Sciatic nerve (tissue), 2 donors: ENCODE measurements at places on chromosomes 12 and 14.
A peak's percentile ranks its signal among the peaks of the same experiment; 100 is the strongest.

DNA sequence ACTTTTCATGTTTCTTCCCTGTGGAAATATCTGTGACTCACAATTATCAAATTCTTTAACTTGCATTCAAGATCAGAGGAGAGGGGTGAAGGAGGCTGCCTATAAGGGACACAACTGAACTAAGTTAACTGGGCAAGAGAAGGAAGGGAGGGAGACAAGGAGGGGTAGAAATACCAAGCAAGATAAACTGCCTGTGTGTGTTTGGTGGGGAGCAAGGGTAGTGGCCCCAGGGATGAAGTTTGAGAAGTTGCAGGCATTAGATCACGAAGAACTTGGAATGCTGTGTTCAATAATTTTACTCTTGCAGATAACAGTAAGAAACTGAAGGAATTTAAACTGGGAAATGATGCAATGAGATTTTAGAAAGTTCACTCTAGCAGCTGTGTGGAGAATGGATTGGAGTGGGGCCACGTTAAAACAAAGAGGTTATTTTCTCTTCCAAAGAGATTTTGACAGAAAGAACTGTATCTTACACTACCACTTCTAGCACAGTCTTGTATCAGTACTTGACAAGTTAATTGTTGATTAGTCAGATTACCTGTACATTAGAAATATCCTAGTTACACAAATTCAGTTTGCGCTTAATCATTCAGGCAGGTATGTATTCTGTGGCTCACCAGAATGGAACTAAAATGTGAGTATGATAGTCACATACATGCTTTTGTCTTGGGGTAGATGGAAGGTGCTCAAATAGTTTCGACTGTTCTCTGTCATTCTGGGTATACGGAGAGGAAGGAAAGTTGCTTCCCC lies 7.4 kb downstream of the PKP2 start:
- no peak for DNase-seq

DNA sequence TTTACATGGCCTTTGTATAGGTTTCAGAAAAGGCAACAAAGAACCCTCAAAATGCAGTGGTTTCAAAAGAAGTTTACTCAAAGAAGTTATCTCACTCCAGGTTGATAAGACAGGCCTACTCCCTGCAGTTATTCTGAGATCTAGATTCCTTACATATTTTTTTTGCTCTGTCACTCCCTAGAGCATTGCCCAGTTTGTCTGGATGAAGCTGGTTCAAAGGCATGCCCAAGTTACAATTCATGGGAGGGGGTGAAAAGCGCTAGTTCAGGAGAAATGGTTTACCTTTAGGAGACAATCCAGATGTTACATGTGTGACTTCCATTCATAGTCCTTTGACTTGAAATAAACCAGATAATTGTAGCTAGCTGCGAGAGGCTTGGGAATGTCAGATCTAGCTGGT lies 115.0 kb downstream of the TPH2 start:
- DNase-seq: no peak

- DNase-seq: no peak
Observed at GRCh38 chr12:108117163-108117849, 11.8 kb upstream of the WSCD2 start.

- no peak for DNase-seq
Observed at GRCh38 chr12:53518381-53518780, 11.1 kb upstream of the NPFF start.

DNA sequence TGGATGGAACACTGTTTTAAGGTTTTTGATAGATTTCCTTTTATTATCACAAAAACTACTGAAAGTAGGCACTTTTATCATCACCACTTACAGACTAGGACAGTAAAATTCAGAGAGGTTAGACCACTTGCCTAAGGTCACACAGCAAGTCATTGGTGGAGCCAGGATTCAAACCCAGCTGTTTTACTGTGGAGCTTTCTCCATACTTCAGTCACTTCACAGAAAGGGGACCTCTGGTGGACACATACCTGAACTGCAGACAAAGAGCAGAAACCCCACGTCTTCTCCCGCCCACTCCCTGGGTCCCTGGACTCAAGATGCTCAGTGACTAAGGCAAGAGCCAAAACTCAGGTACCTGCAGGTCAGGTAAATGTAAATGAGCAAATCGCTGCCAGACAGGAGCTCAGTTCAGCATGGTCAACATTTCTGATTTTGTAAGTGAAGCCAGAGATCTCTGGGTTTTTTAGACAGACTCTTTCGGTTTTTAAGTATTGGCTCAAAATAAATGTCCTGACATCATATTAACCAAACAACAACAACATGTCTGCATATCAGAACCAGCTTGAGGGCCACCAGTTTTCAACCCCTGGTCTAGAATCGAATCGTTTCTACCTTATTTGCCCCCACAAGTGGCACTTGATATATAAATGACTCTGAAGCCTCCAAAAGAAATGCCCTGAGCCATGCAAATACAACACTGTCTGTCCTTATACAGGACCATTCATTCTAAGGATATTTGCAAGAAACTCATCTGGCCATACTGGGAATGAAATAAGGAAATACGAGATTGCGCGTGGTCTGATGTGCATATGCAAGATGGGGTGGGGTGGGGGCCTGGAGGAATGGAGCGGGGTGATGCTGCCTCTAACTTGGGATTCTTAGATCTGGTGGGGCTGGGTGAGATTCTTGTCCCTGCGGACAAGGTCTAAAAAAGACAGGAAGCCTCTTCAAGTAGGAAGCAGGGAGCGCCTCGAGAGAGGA lies 110.9 kb downstream of the KSR2 start:
- no peak for DNase-seq

DNA sequence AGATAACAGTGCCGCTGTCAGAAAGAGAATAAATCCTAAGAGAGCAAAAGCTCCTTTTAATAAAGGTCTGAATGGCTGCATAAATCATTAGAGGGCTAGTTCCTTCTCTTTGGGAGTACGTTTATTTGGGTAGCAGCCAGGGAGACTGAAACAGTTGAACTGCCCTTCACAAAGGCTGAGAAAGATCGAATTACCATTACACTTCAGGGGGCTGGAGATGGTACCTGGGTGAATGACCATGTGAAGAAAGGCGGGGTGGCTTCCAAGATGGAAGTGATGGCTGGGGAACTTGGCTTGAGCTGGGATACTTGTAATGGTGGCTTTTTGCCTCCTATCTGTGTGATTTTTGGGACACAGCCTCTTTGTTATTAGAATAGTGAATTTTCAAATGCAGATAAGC lies 1.7 kb upstream of the FGD4 start:
- DNase-seq: no peak

DNA sequence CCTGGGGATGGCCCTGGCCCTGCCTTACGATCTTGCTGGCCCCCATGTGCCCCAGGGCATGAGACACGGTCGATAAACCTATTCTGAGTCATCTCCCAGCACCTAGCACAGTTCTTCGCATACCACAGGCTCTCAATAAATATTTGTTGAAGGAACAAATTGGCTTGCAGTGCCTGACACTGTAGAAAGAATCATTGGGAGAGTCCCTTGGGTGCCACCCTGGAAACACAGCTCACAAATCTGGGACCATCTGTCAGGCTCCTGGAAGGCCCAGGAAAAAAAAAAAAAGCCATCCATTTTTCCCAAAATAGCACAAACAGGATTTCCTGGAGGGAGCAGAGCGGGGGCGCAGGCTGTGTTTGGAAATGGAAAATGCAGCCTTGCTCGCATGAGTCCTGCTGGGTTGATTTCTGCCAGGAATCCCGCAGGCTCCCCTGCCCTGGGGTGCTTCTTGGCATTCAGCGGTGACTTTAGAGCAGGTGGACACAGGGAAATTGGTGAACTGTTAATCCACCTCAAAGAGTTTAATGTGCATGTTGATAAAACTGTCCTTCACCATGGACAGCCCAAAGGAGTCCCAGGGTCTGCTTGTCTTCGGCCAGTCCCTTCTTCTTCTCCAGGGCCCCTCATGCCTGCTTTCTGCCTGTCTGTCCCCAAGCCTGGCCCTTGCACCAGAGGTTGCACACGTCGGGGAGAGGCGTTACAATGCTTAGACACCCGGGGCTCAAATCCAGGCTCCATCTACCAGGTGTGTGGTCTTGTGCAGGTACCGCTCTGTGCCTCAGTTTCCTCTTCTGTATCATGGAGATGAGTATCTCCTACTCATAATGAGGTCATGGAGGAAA lies 106.1 kb upstream of the RFLNA start:
- no peak for DNase-seq

DNA sequence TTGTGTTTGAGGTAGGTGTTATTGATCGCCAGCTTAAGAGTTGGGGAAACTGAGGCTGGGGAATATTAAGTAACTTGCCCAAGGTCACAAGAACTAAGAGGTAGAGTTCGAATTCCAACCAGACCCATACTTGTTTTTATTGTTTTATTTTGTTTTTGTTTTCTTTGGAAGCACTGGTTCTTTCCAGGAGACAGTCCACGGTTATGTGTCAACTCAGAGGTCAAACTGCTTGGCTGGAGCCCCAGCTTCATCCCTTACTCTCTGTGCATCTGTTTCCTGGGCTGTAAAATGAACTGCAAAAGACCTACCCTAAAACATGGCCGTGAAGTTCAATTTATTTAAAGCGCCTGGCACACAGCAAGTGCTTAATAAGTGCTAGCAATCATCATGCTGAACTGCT lies 74.4 kb upstream of the MAP1LC3B2 start:
- DNase-seq: peak; percentile 78

GRCh38 chr14:105904379-105904778 lies 378.0 kb downstream of the TMEM121 start:
- no peak for DNase-seq

DNA sequence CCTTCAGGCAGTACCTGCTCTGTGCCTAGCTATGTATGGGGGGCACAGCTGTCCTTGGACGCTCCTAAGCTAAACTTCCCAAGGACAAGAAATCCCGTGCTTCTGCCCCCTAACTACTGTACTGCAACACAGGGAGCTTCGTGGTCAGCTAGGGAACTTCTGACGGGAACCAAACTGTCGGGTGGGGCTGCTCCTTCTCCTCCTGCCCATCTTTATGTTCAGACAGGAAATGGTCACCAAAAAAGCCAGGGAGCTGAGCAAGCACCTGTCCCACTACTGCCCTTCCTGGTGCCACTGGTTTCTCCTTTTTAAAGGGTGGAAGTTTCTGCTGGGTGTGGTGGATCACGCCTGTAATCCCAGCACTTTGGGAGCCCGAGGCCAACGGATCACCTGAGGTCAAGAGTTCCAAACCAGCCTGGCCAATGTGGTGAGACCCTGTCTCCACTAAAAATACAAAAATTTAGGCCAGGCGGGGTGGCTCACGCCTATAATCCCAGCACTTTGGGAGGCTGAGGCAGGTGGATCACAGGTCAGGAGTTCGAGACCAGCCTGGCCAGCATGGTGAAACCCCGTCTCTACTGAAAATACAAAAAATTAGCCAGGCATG lies 26.6 kb downstream of the PXN start:
- DNase-seq: no peak

DNA sequence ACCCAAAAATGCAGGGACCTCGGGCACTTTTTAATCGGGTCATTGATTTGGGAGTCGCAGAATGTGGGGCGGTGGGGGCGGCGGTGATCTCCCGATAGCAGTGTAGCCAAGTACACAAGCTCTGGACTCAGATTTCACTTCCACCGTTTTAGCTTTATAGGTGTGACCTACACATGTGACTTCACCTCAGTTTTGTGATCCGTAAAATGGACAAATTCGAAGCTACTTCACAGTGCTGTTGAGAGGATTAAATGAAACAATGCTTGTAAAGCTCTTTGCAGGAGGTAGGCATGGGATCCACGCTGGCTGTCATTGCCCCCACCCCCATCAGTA lies 478 bp downstream of the RITA1 start:
- DNase-seq: no peak

- no peak for DNase-seq
Observed at GRCh38 chr12:66035288-66035966, 95.1 kb downstream of the LLPH start.

GRCh38 chr12:132606466-132606865 lies 3.9 kb downstream of the LRCOL1 start:
- no peak for DNase-seq

GRCh38 chr14:53881161-53881871 lies 75.3 kb downstream of the BMP4 start:
- no peak for DNase-seq

- DNase-seq: no peak
Observed at GRCh38 chr12:25063873-25064628, 115.2 kb upstream of the BCAT1 start.

DNA sequence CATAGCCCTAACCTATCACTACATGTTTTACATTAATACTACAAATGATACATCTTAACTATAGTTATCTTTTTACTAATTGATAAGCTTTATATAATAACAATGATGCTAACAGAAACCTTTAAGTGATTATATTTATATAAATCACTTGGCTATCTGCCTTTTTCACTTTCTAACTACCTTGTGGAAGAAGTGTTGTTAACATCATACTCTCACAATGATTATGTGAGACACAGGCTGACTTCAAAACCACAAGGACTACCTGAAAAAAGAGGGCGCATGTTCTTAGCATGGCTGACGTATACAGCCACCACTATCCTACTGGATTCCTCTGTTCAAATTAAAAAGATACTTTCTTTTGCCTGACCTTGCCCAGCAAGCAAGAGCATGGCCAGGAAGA lies 135.3 kb upstream of the SOX5 start:
- no peak for DNase-seq

- no peak for DNase-seq
Observed at GRCh38 chr14:60164404-60164711, 840 bp downstream of the DHRS7 start.

DNA sequence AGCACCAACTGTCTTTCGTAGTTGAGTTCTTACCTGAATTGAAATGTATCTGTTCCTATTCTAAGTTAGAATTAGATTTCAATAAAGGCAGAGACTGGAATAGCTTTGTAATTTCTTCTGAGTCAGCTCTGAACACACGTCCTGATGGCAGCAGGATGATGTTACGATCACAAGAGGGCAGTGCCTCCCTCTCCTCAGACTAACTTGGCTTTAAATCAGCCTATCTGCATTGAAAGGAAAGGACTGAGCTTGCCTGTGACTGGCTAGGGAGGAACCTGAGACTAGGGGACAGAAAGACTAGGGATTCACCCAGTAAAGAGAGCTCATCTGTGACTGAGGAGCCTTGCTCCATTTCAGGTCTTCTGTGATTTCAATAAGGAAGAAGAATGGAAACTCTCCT lies 323.7 kb upstream of the OR4E1 start:
- no peak for DNase-seq

GRCh38 chr14:88955455-88955854 lies 131.0 kb downstream of the TTC8 start:
- DNase-seq: no peak

DNA sequence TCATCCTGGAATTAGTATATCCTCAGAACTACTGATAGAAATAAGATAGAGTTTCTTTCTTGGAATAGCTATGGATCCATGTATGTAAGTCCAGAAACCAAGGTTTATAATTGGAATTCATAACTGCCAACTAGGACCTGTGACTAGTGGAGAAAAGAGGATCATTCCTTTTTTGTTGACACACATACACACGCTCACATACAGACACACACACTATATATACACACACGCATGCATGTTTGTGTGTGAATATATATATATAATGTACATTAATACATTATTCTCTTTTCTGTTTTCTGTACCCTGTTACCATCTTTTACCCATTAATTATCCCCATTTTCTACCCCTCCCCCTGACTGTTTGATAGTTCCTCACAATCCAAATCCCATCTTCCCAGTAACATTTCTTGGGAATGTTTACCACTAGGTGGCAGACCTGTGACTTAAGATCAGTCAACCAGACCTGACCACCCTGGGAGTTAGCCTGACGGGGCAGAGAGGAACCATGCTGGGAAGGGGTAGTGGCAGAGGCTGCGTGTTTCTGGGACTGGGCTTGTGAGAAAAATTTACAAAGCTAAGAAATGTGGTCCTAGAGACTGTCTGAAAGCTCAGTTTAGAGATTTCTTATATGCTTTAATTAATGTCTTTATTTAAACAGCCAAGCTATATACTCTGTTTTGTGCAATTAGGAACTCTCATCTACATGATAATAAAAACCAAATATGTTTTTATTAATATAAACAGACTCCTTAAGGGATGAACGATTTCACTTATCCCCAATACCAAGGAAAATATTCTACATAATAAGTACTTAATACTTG lies 308.0 kb downstream of the PPFIA2 start:
- no peak for DNase-seq
